ENCODE measurements at places on chromosomes 13 and 19.

GRCh38 chr13:80778297-80778696 is 437.4 kb upstream of the SPRY2 start:
- no peak for DNase-seq

DNA sequence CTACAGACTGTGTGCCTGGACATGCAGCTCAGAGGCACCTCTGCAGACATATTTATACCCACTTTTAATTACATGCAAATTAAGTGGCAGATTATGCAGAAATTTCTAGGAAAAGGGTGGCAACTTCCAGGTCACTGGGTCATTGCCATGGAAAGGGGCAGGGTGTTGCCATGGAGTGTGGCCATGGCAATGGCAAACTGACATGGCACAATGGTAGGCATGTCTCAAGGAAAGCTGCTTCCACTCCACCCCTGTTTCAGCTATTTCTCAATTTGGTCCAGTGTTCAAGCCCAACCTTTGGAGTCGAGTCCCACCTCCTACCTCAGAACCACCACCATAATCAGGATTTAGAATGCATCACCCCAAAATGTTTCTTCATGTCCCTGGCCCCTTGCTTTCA is 170.7 kb upstream of the TSHZ3 start:
- no peak for DNase-seq

- no peak for DNase-seq
Observed at GRCh38 chr19:49884760-49885159, 7.3 kb downstream of the TBC1D17 start.

GRCh38 chr19:1648459-1648849 is 4.0 kb downstream of the TCF3 start:
- no peak for DNase-seq

Data from activated T-cell treated with anti-CD3 and anti-CD28 coated beads for 24 hours (primary cell).